CD8-positive, alpha-beta memory T cell (primary cell): ENCODE measurements at places on chromosomes 3 and 15. TPM values are rescaled to one million over a fixed set of nuclear protein-coding genes. Genes with fewer than 3 reads are reported as not detected.

SUCNR1 gene
- total RNA-seq, result not detected

XYLB gene
- total RNA-seq, result 6.2 TPM

PCSK6 gene
- total RNA-seq, result 0.95 TPM

DUOXA1 gene
- total RNA-seq, result not detected

DNAJC17 gene
- total RNA-seq, result 46.5 TPM

BSN gene
- 0.46 TPM for total RNA-seq

XCR1 gene
- total RNA-seq, result not detected

KLHL40 gene
- total RNA-seq, result not detected

TM6SF1 gene
- total RNA-seq, result 0.55 TPM

SERINC4 gene
- total RNA-seq, result 0.26 TPM

STRA6 gene
- not detected for total RNA-seq

SMAD6 gene
- 0.26 TPM for total RNA-seq

LDHAL6B gene
- total RNA-seq, result not detected

CCR8 gene
- 2.9 TPM for total RNA-seq

TNFSF10 gene
- 38.2 TPM for total RNA-seq

PRICKLE2 gene
- total RNA-seq, result not detected

CLRN1 gene
- not detected for total RNA-seq

SEMA5B gene
- not detected for total RNA-seq

KBTBD13 gene
- not detected for total RNA-seq

CILP gene
- 0.04 TPM for total RNA-seq

ZBED2 gene
- total RNA-seq, result 551 TPM

TMEM108 gene
- not detected for total RNA-seq

DPPA2 gene
- not detected for total RNA-seq

FAM107A gene
- total RNA-seq, result not detected

BOC gene
- not detected for total RNA-seq

CFAP100 gene
- total RNA-seq, result not detected

B3GNT5 gene
- total RNA-seq, result 10.0 TPM

CD200 gene
- total RNA-seq, result 18.3 TPM

PSTPIP1 gene
- 123 TPM for total RNA-seq

GRIP2 gene
- total RNA-seq, result not detected

PLIN1 gene
- 0.35 TPM for total RNA-seq

HIGD2B gene
- 0.33 TPM for total RNA-seq

SPESP1 gene
- total RNA-seq, result 0.86 TPM

GOLGA8O gene
- not detected for total RNA-seq

GOLGA8R gene
- 0.69 TPM for total RNA-seq

CELSR3 gene
- total RNA-seq, result 19.3 TPM

POC1A gene
- 22.6 TPM for total RNA-seq

MORC1 gene
- not detected for total RNA-seq

LRRC49 gene
- total RNA-seq, result 0.46 TPM

EPHB3 gene
- not detected for total RNA-seq

DUSP7 gene
- total RNA-seq, result 26.3 TPM

RLBP1 gene
- total RNA-seq, result not detected

SHQ1 gene
- total RNA-seq, result 37.7 TPM

NPHP3 gene
- total RNA-seq, result 11.7 TPM

ZMYND10 gene
- total RNA-seq, result 0.97 TPM

C3orf49 gene
- total RNA-seq, result not detected

IFRD2 gene
- 192 TPM for total RNA-seq

WWTR1 gene
- 0.98 TPM for total RNA-seq

ZIC4 gene
- not detected for total RNA-seq

KCNH8 gene
- not detected for total RNA-seq

PPARG gene
- total RNA-seq, result 0.74 TPM
